ENCODE measurements at places on chromosomes 1 and 21. TPM values are rescaled to one million over a fixed set of nuclear protein-coding genes. Genes with fewer than 3 reads are reported as not detected.

Gene KRTAP23-1
- not detected for total RNA-seq

Gene LAPTM5
- not detected for total RNA-seq

Gene PDC
- not detected for total RNA-seq

Gene LIN28A
- total RNA-seq = not detected

Gene DNM3
- total RNA-seq = not detected

Gene PMVK
- 14.1 TPM for total RNA-seq

Gene ZNF648
- total RNA-seq = not detected

Gene NBPF6
- total RNA-seq = not detected

Gene GBP5
- not detected for total RNA-seq

Gene PLA2G2F
- total RNA-seq = not detected

Gene RGS16
- not detected for total RNA-seq

Gene RIPPLY3
- 0.29 TPM for total RNA-seq

Gene PRELP
- total RNA-seq = 0.58 TPM

Gene RHD
- total RNA-seq = not detected

Gene AADACL3
- total RNA-seq = not detected

Gene ENSA
- total RNA-seq = 104 TPM

Gene TTC34
- under 0.01 TPM for total RNA-seq

Gene IGSF3
- total RNA-seq = 0.35 TPM

Gene RHBDL2
- 0.71 TPM for total RNA-seq

Gene OR2G6
- not detected for total RNA-seq

Gene SLAMF8
- 0.18 TPM for total RNA-seq

Gene LCE3E
- total RNA-seq = not detected

Gene OR2L8
- not detected for total RNA-seq

Gene RPE65
- total RNA-seq = not detected

Gene TLCD4
- under 0.01 TPM for total RNA-seq

Gene TOR1AIP1
- 37.2 TPM for total RNA-seq

Gene OVAAL
- total RNA-seq = not detected

Gene TNNT2
- not detected for total RNA-seq

Gene ANXA9
- total RNA-seq = 1.2 TPM

Gene SMAP2
- 21.3 TPM for total RNA-seq

Gene RGL1
- total RNA-seq = 6.0 TPM

Gene ATP6V1G3
- total RNA-seq = not detected

Gene HES3
- not detected for total RNA-seq

Gene LRRC38
- not detected for total RNA-seq

Gene CD5L
- total RNA-seq = not detected

Gene OR14K1
- total RNA-seq = not detected

Gene GIPC2
- 1.4 TPM for total RNA-seq

Gene GNG4
- 0.86 TPM for total RNA-seq

Gene NECTIN4
- under 0.01 TPM for total RNA-seq

Gene UMODL1
- total RNA-seq = not detected

Gene HMGN1
- 219 TPM for total RNA-seq

Data from myometrial cell (primary cell).